ENCODE measurements at places on chromosomes 6 and 20.

GRCh38 chr20:22619272-22619671, 34.9 kb upstream of the FOXA2 start:
- no peak for DNase-seq

- no peak for DNase-seq
Observed at GRCh38 chr6:150272976-150273315, 95.9 kb upstream of the IYD start.

- no peak for DNase-seq
Observed at GRCh38 chr6:119446609-119447008, 97.0 kb upstream of the MAN1A1 start.

DNA sequence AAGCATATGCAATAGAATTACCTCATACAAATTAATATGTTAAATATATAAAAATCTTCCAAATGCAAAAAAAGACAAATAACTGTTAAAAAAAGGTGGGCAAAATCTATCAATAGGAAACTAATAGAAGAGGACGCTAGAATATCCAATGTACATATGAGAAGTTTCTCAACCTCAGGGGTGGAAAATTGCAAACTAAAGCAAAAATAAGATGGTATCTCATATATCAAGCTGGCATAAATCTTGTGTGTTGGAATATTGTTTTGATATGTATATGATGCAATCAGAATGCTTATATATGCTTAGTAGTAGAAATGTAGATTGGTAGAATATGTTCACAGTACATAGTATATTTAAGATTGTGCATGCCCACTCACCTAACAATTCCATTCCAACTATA, 395.0 kb upstream of the OPRM1 start:
- DNase-seq, result no peak

DNA sequence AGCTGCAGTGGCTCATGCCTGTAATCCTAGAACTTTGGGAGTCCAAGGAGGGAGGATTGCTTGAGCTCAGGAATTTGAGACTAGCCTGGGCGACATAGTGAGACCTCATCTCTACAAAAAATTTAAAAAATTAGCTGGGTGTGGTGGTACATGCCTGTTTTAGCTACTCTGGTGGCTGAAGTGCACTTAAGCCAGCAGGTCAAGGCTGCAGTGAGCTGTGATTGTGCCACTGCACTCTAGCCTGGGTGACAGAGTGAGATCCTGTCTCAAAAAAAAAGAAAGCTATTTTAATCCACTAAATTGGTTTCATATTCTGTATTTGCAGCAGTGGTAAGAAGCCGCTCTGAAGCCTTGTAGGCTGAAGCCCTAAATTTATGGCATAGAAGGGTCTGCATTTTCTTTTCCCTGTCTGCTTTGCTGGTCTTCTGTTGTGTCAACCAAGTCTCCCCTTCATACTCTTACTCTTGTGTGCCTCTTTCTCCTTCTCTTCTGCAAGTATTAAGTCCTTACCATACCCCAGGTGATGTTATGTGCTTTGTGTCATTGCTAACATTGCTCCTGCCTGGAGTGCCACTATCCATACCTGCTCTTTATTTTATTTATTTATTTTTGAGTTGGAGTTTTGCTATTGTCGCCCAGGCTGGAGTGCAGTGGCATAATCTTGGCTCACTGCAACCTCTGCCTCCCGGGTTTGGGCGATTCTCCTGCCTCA, 70.9 kb downstream of the MYO6 start:
- DNase-seq, result no peak

GRCh38 chr6:40328386-40328985, 258.7 kb downstream of the LRFN2 start:
- peak; percentile 39 for DNase-seq

- no peak for DNase-seq
Observed at GRCh38 chr6:71033890-71034289, 77.0 kb upstream of the B3GAT2 start.

Data from stimulated activated CD4-positive, alpha-beta T cell treated with anti-CD3 and anti-CD28 coated beads, Interleukin-2, amount 100 ng/mL, for 48 hours (primary cell).